T-helper 1 cell (primary cell): ENCODE measurements at places on chromosomes 4 and X.

- DNase-seq, result no peak
Measured at GRCh38 chrX:140821280-140821679, 111.7 kb downstream of the LINC00632 start.

DNA sequence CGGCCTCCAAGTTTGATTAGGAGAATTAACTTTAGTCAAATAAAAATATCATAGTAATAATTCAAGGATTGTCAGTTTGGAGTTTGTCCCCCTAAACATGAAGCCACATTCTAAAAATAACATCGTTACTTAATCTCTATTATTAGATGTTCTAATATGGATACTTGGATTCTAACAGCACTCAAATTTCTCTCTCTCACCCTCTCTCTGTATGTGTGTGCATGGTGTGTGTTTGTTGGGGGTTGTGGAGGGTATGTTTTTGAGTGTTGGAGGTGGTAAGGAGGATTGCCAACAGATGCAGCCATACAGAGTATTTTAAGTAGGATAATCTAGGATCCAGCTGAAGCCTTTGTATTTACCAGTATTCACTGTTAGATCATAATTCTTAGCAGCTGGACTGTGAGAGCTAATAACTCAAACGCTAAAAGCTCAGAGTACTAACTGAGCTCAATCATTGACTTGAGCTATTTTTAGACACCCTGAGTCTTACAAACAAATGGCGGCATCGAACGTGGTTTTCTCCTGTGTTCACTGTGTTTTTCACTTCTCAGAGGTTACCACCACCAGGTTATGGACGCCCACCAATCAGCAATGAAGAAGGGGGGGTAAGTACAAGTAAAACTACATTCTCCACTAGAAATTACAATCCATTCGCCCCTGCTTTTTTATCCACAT is 8.8 kb downstream of the ENAM start:
- no peak for DNase-seq

DNA sequence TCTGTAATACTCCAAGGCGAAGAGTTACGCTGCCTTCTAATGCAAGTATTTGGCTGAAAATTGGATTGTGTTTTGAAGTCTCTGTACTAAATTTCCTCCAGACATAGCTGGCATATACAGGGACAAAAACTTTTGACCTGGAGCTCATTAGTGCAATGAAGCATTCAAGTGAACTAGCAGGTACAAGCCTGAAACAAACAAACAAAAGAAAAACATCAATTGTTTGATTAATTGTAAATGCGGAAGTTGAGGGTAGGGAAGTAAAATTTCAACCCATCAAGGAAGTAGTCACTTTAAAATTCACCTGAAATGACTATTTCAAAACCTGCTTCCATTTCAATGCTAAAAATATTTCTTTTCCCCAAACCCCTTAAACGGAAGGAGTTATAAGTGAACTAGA is 516.3 kb upstream of the ATOH1 start:
- DNase-seq, result no peak

- no peak for DNase-seq
Measured at GRCh38 chrX:16202943-16203342, 35.7 kb downstream of the MAGEB17 start.

DNA sequence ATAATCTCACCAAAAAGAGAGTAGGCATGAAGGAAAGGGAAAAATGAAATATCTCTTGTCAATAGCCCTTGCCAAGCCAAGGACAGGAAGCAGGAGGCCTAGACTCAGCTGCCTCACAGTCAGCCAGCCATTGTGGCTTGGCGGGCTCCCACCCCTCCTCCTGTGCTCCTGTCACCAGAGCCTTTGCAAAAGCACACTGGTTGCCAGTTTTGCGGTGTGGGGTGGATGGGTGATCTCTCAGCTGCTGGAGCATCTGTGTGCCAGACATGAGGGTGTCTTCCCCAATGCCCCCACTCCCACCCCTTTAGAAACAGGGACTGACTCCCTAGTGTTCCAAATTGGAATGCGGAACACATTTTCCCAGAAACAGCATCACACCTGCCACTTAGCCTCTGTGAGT is 26.1 kb downstream of the ARHGEF6 start:
- no peak for DNase-seq

GRCh38 chr4:187993827-187994226 is 1.7 kb upstream of the ZFP42 start:
- no peak for DNase-seq

GRCh38 chr4:52407545-52407944 is 251.6 kb downstream of the USP46 start:
- no peak for DNase-seq

DNA sequence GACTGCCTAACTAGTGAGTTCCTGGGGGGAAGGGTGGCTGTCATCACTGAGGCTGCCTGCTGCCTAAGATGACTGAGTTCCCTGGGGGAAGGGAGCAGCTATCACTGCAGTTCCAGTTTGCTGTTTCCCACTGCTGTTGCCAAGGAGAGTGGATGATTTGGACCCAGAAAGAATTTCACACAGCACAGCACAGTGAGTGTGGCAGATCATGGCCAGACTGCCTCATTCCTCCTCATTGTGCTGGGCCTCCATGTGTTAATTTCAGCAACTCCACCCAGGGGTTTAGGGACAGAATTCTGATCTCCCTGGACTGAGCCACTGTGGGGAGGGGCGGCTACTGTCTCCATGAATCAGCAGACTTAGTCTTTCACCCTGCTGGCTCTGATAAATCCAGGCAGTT is 125.0 kb downstream of the TEX13C start:
- no peak for DNase-seq

DNA sequence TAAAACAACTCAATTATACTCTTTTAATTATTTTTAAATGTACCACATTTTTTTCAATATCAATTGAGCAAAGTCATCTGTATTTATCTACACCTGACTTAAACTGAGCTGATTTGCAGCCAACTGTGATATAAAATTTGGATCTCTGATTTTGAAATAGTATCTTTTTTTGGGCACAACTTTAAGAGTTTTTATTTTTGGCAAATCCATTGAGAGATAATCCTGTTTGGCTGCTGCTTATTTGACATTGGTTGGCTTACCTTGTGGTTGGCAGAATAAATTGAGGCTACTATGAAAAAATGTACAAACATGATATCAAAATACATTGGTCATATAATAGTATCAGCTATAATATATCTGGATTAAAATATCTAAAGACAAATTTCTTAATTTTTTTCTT is 656.0 kb upstream of the NDST4 start:
- DNase-seq, result no peak

- no peak for DNase-seq
Measured at GRCh38 chr4:102552781-102553180, 51.6 kb downstream of the NFKB1 start.

DNA sequence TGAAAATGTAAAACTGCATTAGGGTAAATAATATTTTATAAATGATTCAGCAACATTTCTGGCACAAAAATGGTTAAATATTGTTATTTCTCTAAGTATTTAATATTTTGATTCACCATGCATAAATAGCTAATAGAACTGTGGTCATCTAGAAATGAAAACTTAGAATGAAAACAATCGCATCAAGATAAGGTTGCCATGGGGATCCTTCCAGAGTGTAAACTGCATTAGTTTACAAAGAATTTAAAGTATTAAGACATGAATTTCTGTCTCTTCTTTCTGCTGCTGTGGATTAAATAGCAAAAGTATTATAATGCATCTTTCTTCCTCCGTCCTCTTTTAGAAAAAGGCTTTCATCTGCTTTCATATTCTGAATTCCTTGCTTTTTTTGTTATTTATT is 1064.6 kb upstream of the SLIT2 start:
- DNase-seq, result no peak

- DNase-seq, result no peak
Measured at GRCh38 chr4:158490629-158491028, 31.1 kb upstream of the RXFP1 start.

DNA sequence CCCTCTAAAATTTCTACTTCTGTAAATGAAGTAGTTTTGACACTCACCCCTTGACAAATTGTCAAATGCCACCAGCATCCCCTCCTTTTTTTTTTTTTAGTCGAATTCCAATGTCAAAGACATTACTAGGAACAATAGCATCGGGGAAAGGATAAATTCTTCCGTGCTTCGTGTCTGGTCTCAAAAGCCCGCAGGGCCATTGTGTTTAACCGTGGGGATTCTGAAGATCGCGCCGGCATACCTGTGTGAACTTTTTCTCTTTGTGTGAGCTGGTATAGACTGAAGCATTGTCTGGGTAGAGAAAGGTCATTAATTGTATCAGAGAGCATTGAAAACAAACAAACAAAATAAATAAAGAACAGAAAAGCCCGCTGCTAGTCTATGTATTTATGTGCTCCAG is 313.9 kb downstream of the ASMT start:
- no peak for DNase-seq

GRCh38 chr4:4607336-4608213 is 65.7 kb upstream of the STX18 start:
- no peak for DNase-seq

DNA sequence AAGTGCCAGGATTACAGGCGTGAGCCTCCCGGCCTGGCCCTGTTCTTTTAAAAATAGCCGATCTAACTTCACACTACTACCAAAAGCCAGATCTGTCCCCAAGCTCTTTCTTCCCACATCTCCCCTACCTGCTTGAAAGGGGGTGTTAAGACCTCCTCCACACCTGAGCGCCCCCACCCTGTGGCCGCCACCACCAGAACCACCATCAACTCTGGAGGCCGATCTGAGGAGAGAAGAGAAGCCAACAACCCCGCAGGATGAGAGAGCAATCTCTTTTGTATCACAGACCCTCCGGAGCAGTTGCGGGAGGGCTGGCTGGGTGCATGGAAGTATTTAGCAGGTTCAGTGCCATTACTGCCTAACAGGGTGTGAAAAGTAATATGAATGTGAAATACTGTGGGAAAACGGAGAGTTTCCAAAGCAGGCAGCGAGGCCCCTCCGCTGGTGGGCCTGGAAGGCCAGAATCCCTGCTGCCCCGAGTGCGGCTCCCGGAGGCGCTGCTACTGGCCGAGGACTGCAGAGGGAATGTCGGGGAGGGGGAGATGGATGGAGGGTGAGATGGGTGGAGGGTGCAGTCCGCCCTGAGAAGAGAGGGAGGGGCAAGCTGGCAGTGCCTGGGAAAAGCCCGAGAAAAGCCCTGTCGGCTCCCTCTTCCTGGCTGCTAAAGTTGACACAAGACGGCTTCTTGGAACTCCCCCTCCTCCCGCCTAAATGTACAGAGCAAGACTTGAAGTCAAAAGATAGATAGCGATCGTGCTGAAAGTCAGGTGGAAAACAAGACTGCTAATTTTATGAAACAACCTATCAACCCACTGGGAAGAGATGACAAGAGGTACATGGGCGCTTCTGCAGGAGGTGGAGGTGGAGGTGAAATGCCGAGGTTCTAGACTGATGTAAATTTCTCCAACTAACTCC is 22.3 kb downstream of the HAND2 start:
- no peak for DNase-seq

GRCh38 chrX:133892337-133892736 is 93.1 kb downstream of the GPC3 start:
- DNase-seq, result no peak

- DNase-seq, result peak; percentile 45
Measured at GRCh38 chrX:150693725-150694574, 754 bp downstream of the MTMR1 start.

- DNase-seq, result no peak
Measured at GRCh38 chrX:24245202-24245601, 68.7 kb downstream of the SUPT20HL2 start.

GRCh38 chr4:10734697-10735096 is 50.1 kb upstream of the CLNK start:
- DNase-seq, result no peak

DNA sequence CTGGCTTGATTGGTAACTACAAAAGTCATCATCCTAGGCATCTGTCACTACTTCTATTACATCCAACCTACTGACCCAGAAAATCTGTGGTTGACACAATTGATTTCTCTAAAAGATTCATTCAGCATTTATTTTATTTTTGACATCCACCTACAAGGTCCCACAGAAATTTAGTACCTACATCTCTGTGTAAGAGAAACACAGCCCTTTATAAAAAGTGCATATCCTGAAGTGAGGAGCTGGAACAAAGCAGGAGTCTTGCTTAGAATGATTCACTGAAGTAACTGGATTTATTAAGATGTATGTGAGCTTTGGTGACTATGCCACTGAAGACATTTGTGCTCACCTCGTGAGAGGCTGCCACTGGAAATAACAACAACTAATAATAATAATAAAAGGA is 391.0 kb downstream of the GPAT3 start:
- DNase-seq, result no peak
